ENCODE measurements at places on chromosomes 2 and 18.

DNA sequence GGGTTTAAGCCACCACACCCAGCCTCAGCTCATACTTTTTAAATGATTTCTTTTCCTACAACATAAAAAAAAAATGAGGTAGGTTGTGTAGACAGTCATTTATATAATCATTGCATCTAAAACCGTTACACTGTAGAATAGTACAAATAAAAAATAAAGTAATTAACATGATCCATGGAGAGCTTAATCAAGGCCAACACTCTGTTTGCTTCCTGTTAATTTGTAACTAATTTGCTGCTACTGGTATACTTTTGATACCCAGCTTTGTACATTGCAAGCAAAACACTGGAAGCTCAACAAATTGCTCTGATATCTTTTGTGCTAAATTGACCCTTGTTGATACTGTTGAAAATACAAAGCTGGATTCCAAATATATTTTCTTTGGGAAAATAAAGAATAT lies 20.2 kb upstream of the KCTD1 start:
- no peak for DNase-seq

DNA sequence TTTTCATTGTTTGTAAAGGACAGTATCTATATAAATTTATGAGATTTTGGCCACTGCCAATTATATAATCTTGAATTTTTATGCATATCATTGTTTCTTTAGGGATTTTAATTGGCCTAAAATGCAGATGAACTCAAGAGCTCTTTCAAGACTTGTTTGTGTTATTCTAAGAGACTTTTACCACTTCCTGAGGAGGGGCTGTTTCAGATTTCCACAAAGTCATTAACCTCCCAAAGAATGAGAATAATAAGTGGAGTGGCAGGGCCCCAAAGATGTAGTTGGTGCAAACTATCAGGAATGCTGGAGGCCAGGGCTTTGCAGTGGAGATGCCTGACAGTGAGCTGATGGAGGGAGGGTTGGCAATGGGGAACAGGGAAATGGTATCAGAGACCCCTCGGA lies 15.5 kb upstream of the ACVR1 start:
- DNase-seq: no peak

DNA sequence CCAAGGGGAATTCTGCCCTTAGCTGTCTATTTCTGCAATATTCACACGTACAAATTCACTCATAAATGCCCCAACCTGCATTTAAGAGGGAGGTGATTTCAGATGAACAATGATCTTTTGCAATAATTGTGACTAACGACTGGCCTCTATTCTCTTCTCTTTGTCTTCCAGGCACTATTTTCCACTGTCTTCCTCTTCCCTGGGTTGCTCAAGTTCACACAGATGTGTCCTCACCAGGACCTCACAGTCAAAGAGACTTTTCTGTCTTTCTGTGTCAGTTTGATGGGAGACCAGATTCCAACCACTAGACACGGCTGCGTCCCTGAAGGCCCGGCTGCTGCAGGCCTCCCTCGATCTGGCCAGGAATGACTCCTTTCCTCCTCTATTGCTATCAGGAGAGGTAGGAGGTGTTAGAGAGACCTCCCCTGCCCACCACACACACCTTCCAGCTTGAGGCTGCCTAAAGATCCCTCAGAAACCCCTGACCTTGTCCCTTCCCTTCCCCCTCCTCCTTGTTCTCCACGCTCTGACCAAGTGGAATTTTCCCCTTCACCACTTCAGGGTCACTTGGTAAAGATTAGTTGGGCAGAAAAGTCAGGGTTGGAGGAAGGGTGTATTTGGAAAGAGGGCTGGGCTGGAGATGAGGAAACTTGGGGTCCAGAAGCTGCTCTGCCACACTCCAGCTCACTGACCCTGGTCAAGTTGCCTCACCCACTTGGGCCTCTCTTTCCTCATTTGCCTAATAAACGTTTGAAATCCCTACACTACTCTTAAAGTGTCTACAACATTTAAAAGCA lies 109.2 kb upstream of the COPS8 start:
- DNase-seq: no peak

DNA sequence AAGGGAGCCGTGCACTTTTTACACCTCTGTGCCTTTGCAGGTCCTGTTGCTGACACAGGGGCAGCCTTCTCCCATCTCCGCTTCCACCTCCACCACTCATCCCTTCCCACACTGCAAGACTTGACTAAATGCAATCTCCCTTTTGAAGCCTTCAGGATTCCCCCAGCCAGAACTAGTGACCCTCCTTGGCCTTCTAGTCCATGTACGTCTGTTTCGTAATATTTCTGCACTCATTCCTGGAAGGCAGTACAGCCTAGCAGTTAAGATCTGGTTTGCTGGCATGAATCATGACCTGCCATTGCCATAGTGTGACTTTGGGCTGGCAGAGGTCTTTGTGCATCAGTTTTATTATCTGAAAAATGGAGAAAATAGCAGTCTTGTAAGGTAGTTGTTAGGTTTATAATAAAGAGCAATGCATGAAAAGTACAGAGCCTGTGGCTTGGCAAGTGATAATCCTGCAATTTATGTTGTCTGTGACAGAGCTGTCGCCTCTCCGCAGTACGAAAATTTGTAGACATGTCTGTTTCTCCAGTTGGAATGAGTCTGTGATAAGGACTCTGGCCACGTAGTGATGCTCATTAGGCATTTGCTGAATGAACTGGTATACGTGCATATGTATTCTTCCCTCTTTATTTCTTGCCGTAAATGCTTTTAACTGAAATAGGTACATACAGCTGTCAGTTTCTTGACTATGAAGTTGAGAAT lies 36.7 kb downstream of the NCK2 start:
- DNase-seq: no peak

- no peak for DNase-seq
Observed at GRCh38 chr18:7638321-7638720, 71.2 kb downstream of the PTPRM start.

- DNase-seq: no peak
Observed at GRCh38 chr2:181658444-181658843, 1.5 kb upstream of the CERKL start.

GRCh38 chr18:62721839-62722795 lies 6.8 kb downstream of the PHLPP1 start:
- no peak for DNase-seq

DNA sequence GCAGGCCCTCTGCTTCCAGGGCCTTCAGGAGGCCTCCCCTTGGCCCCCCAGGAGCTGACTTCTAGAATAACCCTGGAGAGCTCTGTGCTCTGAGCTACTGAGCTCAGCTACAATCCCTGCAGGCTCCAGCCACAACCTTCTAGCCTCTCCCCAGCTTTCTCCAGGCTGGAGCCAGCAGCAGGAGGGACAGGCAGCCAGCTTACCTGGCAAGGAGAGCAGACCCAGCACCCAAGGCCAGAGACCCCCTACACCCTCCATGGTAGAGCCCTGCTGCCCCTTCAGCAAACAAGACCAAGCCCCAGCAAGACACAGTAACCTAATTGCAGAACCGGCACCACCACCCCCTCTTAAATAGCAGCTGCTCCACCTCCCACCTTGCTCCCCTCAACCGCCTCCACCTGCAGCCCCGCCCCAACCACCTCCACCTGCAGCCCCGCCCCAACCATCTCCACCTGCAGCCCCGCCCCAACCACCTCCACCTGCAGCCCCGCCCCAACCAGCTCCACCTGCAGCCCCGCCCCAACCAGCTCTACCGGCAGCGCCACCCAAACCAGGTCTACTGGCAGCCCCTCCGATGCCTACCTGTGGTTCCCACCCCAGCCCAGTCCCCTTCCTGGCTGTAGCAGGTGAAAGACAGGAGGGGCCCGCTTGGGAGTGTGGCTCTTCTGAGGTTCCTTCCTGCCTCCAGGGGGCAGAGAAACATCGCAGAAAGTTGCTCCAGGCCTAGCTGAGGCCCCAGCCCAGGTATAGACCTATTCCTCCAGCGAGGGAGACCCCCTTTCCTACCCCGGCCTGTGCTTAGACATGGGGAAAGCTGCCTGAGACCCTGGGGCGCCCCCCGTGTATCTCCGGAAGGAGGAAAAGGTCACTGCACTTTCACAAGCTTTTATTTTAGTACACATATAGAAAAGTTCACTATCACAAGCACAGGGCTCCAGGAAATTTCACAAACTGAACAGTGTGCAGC lies at the start of gene ASTL:
Gene ASTL (minus strand): TSS at position 324 of the 967 bp plus-strand sequence. CDS start 66 bp downstream, at position 258.
- DNase-seq: no peak

- no peak for DNase-seq
Observed at GRCh38 chr18:63140997-63141777, 178.4 kb downstream of the BCL2 start.

GRCh38 chr2:198374375-198375082 lies 570.1 kb downstream of the PLCL1 start:
- DNase-seq: no peak

GRCh38 chr2:183267148-183267827 lies 143.0 kb downstream of the NUP35 start:
- no peak for DNase-seq

Measured in cortex of kidney (tissue), 1 donor.